ENCODE measurements at places on chromosomes 5 and 9. TPM values are rescaled to one million over a fixed set of nuclear protein-coding genes. Genes with fewer than 3 reads are reported as not detected.

CDH9 gene
- total RNA-seq, result not detected

ABL1 gene
- total RNA-seq, result 28.4 TPM

MIGA2 gene
- 21.2 TPM for total RNA-seq

CSF2 gene
- not detected for total RNA-seq

PCDHB15 gene
- total RNA-seq, result 0.44 TPM

ABLIM3 gene
- total RNA-seq, result 22.4 TPM

UAP1L1 gene
- 4.9 TPM for total RNA-seq

TEX48 gene
- not detected for total RNA-seq

CYLC2 gene
- total RNA-seq, result not detected

INSL4 gene
- not detected for total RNA-seq

ADAMTSL1 gene
- 1.5 TPM for total RNA-seq

TGFBI gene
- 13.4 TPM for total RNA-seq

PGM5 gene
- 4.1 TPM for total RNA-seq

RPL37 gene
- 1,416 TPM for total RNA-seq

MYORG gene
- total RNA-seq, result 5.4 TPM

GARIN3 gene
- total RNA-seq, result not detected

SIT1 gene
- 0.44 TPM for total RNA-seq

FAM78A gene
- total RNA-seq, result 0.72 TPM

C5orf47 gene
- not detected for total RNA-seq

SPINK1 gene
- total RNA-seq, result not detected

SNCB gene
- total RNA-seq, result not detected

All from esophagus mucosa (tissue), 1 donor.